ENCODE measurements at places on chromosomes 7 and 10. TPM values are rescaled to one million over a fixed set of nuclear protein-coding genes. Genes with fewer than 3 reads are reported as not detected.

TRPV6 gene
- total RNA-seq, result not detected

DNA sequence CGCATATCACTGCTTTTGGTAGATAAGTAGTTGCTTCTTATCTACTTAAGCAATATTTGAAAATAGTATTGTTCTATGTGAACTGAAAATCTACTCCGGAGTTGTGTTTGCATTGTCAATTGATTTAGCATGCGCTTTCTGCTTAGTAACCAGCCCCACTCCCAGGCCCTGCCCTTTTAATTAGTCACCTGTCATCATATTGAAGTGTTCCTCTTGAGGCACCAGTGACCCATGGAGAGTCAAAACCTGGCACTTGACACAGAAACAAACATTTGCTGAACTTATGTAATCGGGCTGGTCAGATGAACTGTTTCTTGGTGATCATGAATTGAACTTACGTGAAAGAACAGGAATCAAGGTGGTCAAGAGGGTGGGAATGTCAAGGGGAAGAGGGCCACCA lies 27.8 kb upstream of the CDHR3 start:
- no peak for DNase-seq

DNA sequence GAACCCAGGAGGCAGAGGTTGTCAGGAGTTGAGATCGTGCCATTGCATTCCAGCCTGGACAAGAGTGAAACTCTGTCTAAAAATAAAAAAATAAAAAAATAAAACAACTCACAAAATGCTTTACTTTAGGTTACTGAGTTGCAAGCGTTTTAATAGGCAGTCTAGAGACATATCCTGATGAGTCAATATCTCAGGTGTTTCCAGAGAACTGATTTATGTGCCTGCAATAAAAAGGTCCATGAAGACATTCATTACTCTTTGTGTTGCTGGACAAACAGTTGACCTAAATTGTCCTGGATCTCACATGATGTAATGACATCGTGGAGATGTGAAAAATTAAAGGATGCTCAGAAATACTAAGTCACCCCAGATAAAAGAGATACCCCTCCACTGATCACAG lies 31.5 kb downstream of the CDNF start:
- no peak for DNase-seq

- DNase-seq, result no peak
Observed at GRCh38 chr10:17624996-17625395, 7.8 kb upstream of the HACD1 start.

Measured in thoracic aorta (tissue), 2 donors.